Activated CD4-positive, alpha-beta T cell treated with anti-CD3 and anti-CD28 coated beads, Interleukin-2, amount 50 U/mL, for 48 hours (primary cell): ENCODE measurements at places on chromosomes 3 and 15.

DNA sequence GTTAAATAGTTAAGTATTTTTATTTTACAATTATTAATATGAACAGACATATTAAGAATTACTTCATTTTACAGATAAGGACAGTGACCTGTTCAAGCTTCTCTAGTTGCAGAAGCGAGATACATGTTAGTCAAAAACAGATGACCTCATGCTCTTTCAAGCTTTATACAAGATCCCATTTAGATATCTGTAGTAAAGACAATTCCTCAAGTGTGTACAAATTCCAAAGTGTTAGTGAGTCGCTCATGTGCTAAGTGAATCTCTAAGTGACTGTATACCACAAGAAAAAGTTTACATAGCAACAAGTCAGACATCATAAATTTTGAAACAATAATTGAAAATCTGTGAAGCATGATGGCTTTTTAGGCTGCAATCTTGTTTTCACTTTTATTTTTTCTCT, 293.8 kb downstream of the ROBO1 start:
- no peak for DNase-seq

- DNase-seq, result no peak
Measured at GRCh38 chr3:181300033-181300432, 310.5 kb upstream of the DNAJC19 start.

DNA sequence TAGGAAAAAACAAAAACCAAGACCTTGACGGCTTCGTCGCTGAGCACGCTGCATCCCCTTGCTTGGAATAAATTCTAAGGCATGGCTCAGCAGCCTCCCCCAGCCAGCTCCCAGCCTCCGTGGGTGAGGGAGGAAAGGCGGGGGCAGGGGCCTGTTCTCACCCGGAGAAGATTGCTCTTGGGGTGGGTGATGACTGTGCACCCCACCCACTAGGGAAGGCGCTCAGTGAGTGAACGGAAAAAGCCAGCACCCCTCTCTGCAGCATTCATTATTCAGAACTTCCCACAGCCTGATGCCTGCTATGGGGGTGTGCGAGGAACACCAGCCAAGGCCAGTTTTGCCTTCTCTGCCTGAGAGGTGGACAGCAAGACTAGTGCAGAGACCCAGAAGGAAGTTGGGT, 19.3 kb upstream of the NTRK3 start:
- DNase-seq, result no peak

- DNase-seq, result no peak
Measured at GRCh38 chr15:47843124-47843663, 125.9 kb downstream of the SEMA6D start.

DNA sequence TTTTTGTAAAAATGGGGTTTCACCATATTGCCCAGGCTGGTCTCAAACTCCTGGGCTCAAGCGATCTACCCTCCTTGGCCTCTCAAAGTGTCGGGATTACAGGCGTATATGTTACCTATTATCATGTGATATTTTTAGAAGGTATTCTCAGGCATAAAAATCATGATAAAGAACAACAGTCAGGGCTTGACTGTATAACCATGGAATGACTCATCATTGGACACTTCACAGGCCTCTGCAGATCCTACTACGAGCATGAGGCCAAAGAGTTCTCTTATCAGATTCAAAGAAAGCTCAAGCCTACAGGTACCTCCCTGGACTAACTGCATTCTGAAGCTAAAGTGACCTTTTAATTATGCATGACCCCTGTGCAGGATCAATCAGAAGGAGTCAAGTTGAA, 91.7 kb upstream of the PRICKLE2 start:
- no peak for DNase-seq
